ENCODE measurements at places on chromosomes 2 and 18.

DNA sequence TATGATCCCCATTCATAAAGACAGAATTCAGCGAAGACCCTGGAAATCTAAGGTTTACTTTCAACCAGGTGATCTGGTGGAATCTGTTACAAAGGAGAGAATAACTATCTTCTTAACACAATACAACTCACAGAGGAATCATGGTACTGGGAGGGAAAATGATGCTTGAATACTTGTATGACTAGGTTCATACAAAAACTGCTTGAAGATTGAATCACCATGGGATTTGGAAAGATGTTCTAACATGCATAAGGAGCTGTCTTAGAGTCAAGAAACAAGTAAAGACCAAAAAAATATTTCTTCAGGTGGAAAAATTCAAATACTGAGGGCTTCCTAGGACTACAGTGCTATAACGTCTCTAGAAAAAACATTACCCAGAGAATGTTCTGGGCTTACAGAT lies 32.2 kb downstream of the COL5A2 start:
- no peak for DNase-seq

GRCh38 chr2:100865816-100866460 lies 46.0 kb downstream of the NPAS2 start:
- no peak for DNase-seq

DNA sequence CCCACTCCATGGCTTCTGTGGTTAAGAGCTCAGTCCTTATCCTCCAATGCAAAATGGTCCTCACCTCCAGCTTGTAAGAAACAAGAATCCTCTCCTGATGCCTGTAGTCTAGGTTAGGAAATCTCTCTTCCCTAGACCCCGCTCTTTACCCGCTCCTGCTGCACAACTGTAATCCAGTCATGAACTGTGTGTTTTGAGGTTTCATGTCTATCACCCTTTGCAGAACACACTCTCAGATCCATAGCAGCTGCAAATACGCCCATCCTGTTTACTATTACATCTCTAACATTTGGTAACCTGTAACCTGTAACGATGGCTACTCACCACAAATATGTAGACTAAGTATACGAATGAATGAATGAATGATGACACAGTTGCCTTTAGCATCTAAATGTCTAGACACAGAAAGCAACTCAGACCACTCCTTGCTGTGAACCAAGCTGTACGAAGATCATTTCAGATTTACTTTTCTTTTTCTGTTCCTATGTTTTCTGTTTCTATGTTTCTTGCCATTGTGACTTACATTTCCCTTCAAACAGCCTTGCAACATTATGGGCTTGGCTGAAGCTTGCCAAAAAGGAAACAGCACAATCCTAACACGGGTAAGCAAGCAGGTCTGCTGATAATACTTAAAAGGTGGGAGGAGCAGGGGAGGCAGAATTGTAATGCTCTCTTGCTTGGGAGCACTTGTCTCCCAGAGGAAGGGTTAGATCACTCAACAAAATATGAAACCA lies 53.7 kb downstream of the EPHA4 start:
- DNase-seq = no peak

DNA sequence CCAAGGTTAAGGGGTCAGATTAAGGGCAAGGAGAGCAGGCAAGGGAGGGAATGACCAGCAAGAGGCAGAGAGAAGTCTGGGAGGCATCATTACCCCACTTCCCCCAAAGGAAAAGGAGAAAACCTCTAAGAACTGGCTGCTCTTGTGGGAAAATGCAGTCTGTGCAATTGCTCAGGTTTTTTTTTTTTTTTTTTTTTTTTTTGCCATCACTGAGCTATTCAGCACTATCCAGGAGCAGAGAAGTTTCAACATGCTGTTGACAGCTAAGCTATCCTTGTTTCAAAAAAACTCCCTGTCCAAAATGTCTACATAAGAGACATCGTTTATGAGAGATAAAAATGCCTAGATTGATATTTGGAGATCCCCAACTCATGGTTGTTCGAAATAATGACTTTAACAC lies 345.4 kb downstream of the TDRD15 start:
- DNase-seq = no peak

DNA sequence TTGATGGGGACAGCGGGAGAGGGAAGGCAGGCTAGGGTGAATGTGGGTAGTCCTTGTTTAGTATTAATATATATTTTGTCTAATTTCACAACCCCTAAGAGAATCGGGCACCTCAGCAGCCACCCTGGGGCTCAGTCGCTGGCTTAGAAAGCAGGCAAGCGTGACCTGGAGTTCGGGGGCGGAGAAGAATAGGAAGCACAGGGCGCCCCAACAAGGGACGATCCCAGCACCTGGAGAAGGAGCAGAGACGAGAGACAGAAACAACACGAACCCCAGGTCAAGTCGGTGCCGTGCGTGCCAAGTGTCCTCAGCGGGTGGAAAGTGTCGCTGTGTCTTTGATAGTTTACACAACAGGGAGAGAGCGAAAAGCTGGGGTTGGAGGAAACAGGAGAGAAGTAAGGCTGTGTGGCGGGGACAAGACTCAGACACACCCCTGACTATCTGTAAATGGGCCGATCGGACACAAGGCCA lies 95.4 kb downstream of the NFATC1 start:
- no peak for DNase-seq

DNA sequence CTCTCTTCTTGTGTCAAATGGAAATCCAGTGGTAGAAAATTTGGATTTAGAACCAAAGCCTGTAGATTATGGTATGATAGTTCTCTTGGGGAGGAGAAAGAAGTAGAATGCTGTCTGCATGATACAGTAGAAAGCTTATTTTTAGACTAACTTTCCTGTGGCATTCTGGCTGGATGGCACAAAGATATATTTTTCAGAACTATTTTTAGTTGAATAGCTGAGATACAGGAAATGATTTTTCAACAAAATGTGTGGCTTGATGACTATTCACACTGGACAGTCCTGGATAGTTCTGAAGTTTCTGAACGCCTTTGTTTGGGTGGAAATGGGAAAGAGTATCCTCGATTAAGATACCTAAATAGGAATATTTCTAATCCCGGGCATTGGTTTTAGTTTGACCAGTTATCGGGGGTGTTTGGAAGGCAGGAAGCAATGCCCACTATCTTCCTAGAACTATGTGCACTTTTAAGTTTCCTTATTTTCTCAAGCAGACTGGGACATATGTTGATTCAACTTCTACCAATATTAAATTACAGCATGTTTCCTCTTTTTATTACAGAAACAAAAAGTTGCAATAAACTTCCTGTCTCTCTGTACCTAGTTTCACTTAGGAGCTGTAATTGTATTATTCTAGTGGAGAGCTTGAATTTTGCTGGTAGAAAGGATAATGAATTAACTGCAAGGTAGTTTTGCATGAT lies 32.1 kb downstream of the GDF7 start:
- no peak for DNase-seq

GRCh38 chr2:42029171-42029570 lies 18.6 kb upstream of the PKDCC start:
- no peak for DNase-seq

DNA sequence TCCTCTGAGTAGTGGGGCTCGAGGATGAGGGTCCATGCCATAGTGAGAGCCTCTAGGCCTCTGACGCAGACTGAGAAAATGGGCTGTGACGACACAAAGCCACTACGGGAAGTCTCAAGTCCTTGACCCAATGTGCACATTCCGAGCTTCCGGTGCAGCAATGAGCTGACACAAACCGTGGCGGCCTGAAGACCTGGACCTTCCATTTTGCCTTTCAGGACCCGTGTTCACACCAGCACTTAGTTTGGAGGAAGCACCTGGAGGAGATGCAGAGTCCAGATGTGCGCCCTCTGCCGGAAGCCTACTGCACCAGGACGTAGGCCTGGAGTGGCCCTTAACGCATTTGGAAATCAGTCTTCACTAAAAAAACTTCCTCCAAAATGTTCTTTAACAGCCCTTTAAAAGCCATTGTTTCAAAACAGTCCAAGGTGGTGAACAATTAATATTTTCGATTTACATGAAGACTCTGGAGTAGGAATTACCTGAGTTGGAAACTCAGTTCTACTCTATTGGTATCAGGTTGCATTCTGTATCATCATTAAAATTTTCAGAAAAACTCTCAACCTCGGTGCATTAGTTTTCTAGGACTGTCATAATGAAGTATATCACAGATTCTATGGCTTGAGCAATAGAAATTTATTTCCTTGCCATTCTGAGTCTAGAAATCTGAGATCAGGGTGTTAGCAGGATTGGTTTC lies 33.9 kb downstream of the BMP10 start:
- DNase-seq = no peak

GRCh38 chr18:46591783-46592391 lies 65.1 kb downstream of the LOXHD1 start:
- no peak for DNase-seq

DNA sequence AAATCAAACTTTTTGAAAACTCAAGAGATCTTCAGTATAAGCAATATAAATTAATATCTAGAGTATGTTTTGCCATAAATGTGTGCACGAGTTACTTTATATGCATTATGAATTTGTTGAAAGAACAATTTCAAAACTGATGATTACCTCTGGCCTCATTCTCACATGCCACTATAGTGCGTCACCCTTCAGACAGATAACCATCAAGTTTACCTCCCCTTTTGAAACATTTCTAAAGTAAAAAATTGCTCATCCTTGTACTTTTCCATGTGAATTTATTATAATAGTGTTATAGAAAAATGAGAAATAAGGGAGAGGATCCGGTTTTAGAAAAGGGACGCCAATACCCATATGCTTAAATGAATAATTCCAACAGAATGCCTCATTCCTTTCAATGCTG lies 38.3 kb downstream of the ZEB2 start:
- DNase-seq = no peak

- no peak for DNase-seq
These were observed 45.3 kb upstream of the NARS1 start for GRCh38 chr18:57666818-57667497.

- DNase-seq = no peak
These were observed 32.3 kb downstream of the SCTR start for GRCh38 chr2:119491776-119492525.

DNA sequence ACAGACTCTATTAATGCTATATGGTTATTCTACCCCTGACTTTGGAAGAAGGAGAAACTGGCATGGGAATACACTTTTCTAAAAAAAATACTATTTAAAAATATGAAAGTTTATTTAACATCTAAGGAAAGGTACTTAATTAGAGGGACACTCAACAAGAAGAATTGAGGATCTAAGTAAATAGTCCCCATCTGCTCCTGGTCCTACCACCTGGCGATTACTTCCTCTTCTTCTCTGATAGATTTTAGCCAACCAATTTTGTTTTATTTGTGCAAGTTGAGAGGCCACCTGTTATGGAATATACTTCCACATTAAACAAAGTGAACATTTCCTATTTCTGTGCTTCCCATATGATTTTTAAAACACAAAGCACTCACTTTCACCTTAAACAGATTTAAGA lies 111.7 kb downstream of the BCL2 start:
- DNase-seq = no peak

- DNase-seq = no peak
These were observed 136.1 kb downstream of the DNAH6 start for GRCh38 chr2:84652431-84652830.

- no peak for DNase-seq
These were observed 786.8 kb downstream of the ERBB4 start for GRCh38 chr2:211751848-211752247.

DNA sequence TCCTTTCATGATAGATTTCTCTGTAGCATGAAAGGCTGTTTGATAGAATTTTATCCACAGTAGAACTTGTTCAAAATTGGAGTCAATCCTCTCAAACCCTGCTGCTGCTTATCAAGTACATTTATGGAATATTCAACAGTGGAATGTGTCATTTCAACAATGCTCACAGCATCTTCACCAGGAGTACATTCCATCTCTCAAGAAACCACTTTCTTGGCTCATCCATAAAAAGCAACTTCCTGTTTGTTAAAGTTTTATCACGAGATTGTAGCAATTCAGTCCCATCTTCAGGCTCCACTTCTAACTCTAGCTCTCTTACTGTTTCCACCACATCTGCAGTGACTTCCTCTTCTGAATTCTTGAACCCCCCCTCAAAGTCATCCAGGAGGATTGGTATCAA lies 29.4 kb downstream of the PDCL3 start:
- DNase-seq = no peak

DNA sequence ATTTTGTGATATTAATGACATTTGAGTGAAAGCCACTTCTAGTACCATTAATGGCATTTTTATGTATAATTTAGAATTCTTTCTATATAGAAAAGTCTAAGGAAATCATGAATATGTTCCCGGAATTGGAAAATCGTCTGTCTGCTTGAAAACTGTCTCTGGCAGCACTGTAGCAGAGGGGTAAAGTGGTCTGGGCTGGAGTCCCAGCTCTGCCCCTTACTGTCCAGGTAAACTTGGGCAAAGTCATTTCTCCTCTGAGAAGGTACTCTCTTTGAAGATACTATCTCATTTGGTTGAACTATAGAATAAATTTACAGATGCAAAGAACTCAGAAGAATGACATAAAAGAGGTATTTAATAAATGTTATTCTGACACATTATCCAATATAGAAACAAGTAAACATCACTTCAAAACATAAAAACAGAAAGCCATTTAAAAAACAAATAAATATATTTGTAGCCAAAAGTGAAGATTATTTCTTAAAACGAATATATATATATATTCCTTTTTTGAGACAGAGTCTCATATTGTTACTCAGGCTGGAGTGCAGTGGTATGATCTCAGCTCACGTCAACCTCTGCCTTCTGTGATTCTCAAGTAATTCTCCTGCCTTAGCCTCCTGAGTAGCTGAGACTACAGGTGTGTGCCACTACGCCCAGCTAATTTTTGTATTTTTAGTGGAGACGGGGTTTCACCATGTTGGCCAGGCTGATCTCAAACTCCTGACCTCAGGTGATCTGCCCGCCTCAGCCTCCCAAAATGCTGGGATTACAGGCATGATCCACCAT lies 149.8 kb upstream of the ITGA4 start:
- no peak for DNase-seq

- DNase-seq = no peak
These were observed at the start of gene ASTL for GRCh38 chr2:96138179-96139145. Gene ASTL (minus strand): TSS chr2:96138502. CDS start chr2:96138436, 66 bp downstream.

DNA sequence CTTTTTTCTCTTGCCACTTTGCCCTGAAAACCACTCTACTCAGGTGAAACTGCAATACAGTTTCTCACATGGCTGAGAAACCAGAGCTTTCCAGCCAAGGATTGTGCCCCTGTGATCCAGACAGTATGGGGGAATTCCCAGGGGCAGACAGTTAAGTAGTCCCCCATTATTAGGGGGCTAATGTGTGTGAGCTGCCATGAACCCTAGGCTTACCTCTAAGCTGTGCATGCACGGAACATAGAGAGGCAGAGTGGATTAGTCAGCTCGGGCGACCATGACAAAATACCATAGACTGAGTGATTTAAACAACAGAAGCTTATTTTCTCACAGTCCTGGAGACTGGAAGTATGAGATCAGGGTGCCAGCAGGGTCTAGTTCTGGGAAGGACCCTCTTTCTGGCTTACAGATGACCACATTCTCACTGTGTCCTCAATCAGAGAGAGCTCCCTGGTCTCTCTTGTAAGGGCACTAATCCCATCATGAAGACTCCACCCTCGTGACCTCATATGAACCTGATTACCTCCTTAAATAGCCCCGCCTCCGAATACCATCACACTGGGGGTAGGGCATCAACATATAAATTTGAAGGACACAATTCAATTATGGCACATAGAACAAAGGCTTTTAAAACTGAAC lies 215.1 kb downstream of the EIPR1 start:
- DNase-seq = no peak

GRCh38 chr2:25639696-25640095 lies 33.7 kb downstream of the DTNB start:
- no peak for DNase-seq

GRCh38 chr2:217023611-217024010 lies 163.7 kb upstream of the TNP1 start:
- DNase-seq = no peak

- DNase-seq = no peak
These were observed 81.1 kb downstream of the RTP5 start for GRCh38 chr2:241950413-241951315.
